ENCODE measurements at places on chromosomes 5 and 9.

DNA sequence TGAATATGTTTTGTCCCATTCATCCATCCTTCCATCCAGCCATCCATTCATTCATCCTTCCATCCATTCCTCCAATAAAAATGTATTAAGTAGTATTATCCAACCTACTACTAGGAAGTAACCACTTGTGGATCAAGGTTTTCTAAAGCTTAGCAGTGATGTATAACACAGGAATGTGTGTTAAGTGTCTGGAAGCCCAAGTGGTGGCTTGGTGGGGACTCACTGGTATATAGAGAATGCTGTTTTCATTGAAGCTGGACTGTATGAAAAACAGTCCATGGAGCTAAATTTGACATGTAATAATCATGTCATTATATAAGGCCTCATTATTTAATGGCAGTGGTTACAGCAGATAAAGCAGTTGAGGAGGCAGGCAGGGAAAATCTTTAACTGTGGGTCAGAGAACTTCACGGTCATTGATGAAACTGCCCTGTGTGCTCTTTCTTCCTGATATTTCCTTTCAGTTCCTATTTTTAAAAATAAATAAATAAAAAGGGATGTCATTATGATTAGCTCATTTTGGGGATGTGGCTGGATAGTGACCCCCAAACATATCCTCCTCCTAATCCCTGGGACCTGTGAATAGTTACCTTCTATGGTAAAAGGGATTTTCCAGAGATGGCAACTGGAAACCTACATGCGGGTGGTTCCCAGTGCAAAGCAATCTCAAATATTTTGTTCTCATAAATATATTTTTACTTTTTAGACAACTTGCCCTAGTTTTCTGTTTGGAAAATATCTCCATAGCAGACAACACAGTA is 82.3 kb downstream of the DAPK1 start:
- no peak for DNase-seq

GRCh38 chr5:94754824-94755223 is 136.4 kb downstream of the SLF1 start:
- DNase-seq, result no peak

DNA sequence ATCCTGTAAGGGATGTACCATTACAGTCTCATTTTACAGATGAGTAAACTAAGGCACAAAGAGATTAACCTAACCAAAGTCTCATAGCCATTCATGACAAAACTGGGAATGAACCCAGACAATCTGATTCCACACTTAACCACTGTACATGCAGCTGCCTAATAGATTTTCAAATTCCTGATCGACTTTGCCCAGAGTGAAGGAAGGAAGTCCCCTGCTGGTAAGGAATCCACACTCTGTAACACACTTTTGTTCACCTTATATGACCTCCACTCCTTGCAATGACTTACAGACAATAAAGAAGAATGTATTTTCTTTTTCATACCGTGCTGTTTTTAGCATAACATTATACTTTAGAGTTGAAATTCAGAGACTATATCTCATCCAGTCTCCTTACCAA is 31.3 kb upstream of the PLPP6 start:
- no peak for DNase-seq

DNA sequence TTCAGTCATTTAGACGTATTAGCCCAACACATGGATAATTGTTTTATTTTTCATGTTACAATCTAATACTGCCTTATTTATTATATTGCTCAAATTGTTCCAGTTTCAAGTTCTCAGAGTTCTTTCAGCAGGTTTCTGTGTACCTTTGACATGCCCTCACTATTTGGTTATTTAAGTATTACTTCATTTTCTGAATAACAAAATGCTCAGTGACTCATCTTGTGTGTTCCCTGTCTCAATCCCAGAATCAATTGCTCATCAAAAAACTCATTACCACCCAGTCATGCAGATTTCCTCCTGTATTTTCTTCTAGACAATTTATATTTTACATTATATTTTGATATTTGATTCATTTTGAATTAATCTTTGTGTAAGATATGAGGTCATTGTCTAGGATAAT is 562.6 kb downstream of the ANXA1 start:
- DNase-seq, result no peak

GRCh38 chr9:72856972-72857623 is 95.8 kb downstream of the ALDH1A1 start:
- no peak for DNase-seq

DNA sequence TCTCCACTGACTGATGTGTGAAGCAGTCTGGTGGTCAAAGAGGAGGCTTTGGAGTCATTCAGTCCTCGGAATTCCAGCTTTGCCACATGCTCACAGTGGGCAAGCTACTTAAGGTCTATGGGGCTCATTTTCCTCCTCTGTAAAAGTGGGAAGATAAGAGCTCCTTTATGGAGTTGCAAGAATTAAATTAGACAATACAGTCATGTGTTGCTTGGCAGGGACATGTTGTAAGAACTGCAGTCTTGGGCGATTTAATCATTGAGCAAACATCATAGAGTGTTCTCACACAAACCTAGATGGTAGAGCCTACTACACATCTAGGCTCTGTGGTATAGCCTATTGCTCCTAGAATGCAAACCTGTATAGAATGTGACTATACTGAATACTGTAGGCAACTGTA is 253.9 kb downstream of the SH3GL2 start:
- no peak for DNase-seq

DNA sequence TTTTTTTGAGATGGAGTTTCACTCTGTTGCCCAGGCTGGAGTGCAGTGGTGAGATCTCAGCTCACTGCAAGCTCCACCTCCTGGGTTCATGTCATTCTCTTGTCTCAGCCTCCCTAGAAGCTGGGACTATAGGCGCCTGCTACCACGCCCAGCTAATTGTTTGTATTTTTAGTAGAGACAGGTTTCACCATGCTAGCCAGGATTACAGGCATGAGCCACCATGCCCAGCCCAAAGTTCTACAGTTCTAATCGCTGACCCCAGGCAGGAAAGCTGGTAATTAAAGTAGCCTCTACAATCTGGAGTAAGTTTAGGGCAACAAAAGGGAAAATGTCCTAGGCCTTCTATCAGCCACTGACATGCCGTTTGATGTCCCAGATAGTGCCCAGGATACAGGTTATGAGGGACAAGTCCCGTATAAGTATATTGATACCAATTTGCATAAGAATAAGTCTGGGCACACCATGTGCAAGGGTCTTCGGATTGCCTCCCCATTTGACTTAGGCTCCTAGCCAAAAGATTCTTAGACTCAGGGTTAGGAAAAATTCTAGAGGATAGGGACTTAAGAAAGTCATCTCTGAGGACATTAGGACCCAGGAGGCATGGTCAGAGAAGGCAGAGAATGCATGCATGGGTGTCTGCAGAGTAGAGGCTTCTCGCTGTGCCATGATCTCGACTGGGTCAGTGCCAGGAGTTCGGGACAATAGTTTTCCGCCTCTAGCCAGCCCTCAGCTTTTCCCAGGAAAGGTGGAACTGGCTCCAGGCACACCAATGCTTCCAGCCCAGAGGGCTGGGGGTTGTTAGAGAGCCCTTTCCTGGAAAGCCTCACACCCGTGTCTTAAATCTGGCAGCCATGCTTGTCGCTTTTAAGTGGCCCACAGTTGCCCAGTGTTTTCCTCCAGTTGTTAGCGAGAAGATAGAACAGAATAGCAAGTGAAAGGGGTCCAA is 1111.1 kb downstream of the TAF11L14 start:
- no peak for DNase-seq

DNA sequence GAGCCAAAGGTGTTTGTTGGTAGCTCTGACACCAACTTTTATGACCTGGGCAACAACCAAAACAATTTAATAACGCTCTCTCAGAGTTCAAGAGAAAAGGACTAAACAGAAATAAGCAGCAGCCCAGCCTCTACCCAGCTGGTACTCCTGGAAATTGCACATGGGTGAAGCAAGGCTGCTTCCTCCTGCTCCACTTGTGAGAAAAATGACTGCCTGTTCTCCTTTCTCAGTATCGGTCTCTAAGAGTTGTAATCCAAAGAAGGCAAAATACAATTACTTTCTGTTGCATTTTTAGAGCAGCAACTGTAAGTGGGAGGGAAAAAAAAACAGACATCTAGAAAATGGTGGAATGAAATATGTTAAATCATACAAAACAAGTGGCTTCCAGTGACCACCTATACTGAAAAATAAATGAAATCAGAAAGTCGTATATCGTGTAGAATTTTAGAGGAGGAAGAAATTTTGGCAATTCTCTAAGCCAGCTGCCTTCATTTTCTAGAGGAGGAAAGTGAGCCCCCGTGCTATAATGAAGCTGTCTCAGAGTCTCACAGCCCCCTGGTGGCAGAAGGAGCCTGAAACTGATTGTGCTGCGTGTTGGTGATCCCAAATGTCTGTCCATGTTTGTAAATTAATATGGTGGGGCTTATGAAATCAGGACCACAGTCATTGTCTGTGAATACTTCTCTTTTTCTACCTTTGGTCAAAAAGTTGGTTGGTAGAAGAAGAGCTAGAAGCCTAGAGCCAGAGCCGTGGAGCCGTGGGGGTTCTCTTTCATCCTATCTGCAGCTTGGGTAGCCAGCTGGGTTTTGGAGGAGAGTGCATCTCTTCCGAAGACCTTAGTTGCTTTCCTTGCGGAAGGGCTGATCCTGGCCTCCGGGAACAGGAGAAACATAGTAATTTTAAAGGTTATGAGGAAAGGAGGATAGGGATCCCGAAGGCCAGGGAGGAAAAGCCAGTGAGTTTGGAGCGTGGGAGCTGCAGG is 139.9 kb downstream of the PIP5K1B start:
- DNase-seq, result no peak

GRCh38 chr5:2131196-2131595 is 248.5 kb upstream of the IRX4 start:
- no peak for DNase-seq

DNA sequence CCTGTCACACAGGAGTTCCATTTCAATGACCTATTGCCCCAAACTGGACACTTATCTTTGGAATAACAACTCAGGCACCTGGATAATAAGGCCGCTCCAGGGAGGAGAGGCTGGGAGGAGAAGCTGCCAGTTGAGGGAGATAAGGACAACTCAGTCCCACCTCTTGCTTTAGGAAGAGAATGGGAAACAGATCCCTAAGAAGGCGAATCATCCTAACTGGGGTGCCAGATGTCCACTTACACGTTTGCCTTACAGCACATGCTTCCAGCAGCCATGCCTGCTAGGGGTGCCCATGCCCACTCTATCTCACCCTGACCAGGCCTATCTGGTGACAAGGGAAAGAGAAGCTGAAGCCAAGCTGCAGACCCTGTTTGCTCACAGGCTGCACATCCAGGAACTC is 6.5 kb downstream of the HK3 start:
- no peak for DNase-seq

- DNase-seq, result no peak
These were observed 14.9 kb upstream of the DELE1 start for GRCh38 chr5:141908796-141909195.

GRCh38 chr9:134344068-134344799 is 18.0 kb downstream of the RXRA start:
- no peak for DNase-seq

DNA sequence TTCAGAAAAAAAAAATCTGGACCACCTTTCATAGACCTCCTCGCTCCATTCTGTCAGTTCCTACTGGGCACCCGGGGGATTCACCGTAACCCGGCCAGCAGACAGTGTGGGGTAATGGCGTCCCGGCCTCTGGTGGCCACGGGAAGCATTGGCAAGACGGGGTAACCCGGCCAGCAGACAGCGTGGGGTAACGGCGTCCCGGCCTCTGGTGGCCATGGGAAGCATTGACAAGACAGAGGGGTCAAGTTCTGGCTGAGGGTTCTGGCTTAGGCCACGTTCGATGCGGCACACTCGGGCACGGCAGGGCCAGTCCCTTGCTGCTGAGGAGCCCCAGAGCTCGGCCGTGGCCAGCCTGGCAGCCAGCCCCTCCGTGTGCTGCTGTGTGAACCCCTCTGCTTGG is 116.2 kb upstream of the RAPGEF1 start:
- DNase-seq, result no peak

DNA sequence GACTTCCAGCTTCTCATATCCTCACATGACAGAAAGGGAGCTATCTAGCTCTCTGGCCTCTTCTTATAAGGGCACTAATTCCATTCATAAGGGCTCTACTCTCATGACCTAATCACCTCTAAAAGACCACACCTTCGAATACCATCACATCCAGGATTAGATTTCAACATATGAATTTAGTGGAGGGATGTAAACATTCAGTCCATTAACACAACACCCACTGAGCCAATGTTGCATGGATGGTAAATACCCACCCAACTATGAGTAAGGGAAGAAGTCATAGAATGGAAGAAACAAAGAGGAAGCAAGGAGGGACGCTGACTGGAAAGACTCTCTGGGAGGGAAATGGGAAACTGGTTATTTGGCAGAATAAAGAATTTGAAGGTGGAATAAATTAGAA is 112.6 kb upstream of the CCDC112 start:
- no peak for DNase-seq

GRCh38 chr5:174607916-174608315 is 116.5 kb upstream of the MSX2 start:
- DNase-seq, result no peak

DNA sequence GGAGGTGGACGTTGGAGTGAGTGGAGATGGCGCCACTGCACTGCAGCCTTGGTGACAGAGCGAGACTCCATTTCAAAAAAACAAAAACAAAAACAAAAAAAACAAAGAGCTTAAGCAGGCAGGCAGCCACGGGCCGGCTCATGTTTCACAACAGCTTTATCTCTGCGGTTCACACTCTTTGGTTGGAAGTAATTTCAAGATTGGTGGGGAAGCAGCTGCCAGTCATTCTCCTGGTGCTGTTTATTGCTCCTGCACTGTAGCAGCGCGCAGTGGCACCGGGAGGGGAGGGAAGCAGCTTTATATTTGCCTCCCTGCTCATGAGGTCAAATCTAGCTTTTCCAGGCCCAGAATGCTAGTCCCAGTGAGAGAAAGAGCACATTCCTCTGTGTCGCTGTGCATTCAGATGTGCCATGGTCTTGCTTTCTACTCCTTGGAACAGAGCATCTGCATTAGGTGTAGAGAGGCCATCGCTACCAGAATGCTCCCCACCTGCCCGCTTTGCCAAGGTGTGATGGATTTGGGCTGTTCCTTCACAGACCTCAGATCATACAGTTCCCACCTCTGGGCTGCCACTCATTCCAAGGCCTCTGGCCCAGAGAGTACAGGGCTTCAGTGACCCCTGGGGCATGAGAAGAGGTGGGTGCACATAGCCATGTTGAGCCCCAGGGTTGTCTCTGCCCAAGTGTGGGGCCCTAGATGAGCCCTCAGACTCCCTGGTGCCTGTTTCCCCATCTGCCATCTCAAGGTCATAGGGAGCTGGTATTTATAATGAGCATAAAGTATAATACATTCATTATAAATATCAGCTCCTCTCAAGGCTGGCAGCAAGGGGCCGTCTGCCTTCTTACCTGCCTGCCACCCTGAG is 270.4 kb downstream of the MED10 start:
- DNase-seq, result no peak

- DNase-seq, result no peak
These were observed 167.2 kb downstream of the PBX3 start for GRCh38 chr9:125914411-125914810.

DNA sequence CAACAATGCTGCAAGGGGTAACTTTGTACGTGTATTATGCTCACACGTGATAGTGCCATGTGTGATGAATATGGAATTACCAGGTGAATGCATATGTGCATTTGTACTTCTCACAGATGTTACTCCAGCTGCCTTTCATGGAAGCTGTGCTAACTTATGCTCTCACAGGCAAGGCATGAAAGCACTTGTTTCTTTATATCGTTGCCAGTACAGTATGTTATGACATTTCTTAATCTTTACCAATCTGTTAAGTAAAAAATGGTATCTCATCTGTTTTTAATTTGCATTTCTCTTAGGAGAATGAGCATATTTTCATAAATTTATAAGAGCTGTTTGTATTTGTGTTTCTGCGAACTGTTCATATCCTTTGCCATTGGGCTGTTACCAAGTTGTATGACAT is 311.8 kb upstream of the DMRT1 start:
- no peak for DNase-seq

Measured in NCI-H187 treated with DMSO at 0.1 percent for 48 hours (cell line).